ENCODE measurements at places on chromosomes 5 and 9.

DNA sequence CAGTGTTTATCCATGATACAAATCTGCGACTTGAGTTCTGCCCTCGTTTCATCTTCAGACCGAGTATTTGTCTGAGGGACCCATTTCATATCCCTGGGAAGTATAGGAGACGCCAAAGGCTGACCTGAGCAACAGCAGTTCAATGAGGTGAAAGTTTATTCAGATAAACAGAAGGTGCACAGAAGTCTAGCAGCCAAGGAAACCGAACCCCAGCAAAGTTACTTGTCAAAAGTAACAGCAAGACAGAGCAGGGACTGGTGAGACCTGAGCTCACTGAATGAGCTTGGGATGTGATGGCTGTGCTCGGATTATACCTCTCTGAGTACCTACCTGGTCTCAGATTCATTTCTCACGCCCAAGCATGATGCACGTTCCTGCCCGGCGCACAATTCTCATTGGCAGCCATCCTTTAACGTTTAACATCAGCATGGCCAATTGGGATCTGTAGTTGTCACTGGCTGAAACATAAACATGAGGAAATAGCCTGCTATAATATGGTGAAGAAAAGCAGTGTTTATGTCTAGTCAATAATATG is 599 bp downstream of the LYRM7 start:
- DNase-seq, result no peak

DNA sequence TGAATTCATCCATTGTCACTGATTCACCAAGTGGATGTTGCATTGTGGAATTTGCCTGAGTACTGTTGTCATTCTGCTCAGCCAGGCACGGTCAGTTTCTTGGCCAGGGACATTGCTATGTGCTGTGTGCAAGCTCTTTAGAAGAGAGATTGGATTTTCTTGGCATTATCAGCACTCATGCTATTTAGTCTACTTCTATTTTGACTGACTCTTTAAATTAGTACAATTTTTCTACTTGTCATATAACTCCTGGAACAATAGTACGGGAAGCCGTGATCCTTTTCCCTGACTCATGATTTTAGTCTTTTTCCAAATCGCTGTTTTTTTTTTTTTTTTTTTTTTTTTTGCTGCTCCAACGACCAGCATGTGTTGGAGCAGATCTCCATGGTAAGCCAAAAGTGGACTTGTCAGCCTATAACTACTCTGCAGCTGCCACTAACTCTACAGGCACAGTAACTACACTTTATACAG is 129.7 kb downstream of the CDC42SE2 start:
- DNase-seq, result no peak

- no peak for DNase-seq
Measured at GRCh38 chr5:109830955-109831502, 141.3 kb downstream of the MAN2A1 start.

GRCh38 chr5:134043793-134044792 is 39.3 kb upstream of the VDAC1 start:
- DNase-seq, result no peak
